Esophagus squamous epithelium (tissue), 5 donors: ENCODE measurements at places on chromosomes 4 and X.

- DNase-seq = no peak
Observed at GRCh38 chrX:28969126-28969525, 381.9 kb downstream of the IL1RAPL1 start.

DNA sequence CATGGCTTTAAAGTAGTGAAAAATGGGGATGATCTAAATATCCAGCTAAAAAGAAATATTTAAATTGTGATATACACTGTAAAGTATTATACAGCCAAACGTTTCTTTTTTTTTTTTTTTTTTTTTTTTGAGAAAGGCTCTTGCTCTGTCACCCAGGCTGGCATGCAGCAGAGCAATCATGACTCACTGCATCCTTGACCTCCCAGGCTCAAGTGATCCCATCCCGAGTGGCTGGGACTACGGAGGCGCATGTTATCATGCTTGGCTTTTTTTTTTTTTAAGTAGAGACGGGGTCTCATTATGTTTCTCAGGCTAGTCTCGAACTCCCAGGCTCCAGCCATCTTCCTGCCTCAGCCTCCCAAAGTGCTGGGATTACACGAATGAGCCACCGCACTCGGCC lies 17.1 kb downstream of the SMIM14 start:
- no peak for DNase-seq

DNA sequence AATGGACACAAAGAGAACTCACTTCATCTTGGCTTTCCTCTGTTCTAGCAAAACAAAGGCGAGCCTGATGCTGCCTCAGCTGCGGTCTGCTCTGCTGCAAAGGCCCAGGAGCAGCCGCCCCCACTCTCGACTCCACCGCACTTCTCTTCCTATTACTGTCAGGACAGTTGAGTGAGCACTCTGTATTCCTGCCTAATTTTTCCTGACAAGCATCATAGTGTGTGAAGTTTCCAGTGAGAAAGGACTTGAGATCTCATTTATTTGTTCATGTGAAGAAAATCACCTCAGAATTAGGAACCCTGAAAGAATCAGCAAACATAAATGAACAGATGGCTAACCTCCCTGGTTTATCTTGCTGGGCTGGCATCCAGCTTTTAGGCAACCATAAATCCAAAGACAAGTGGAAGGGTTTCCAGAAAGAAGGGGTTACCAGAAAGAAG lies 15.6 kb downstream of the SCARB2 start:
- no peak for DNase-seq

DNA sequence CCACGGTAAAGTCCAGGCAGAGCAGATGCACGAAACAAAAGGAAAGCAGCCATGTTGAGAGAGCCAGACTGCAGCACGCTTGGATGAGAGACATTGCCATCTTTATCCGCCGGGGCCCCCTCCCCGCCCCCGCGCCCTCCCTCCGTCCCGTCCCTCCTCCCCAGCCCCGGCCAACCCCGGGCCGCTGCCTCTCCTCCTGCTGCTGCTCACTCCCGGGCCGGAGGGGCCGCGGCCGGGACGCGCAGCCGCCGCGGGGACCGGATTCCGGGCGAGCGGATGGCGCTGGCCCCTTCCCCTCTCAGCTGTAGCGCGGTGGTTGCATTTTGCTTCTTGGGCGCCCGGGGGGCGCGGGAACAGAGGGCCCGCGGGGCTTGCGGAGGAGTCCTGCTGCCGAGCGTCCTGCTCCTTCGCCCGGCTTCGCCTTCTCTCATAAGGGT lies 542 bp downstream of the RNF150 start:
- no peak for DNase-seq

DNA sequence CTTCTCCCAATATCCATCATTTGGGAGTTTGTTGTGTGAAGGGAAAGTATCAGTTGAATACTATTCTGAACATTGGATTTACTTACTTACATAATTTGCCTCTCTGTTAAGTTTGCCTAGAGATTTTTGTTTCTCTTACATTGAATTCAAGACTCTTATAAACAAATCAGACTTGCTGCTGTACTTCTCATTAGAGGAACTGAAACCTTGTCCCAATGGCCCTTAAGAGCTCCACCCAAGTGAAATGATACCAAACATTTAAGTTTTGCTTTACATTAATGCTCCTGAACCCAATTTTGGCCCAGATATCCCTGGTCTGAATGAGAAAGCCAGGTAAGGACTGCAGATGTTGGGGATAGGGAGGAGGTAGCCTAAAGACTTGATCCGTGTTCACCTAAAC lies 32.0 kb downstream of the HAND2 start:
- DNase-seq = no peak

DNA sequence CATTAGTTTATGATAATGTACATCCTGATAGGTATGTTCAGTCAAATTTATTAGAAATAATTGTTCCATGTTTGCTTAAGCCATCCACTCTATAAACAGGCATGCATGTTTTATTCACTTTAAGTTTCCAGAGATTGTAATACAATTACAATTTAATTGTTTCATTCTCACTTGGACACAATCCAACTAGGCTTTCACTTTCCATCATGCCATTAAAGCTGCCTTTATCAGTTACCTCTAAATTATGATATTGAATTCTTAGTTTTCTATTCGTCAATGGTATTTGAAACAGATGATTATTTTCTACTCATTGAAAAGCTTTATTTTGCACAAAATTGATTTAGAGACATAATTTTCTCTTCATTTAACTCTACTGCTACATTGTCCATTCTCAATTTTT lies 1196.3 kb downstream of the RAPGEF2 start:
- DNase-seq = no peak

GRCh38 chr4:158079661-158080060 lies 93.2 kb downstream of the GASK1B start:
- no peak for DNase-seq

GRCh38 chrX:17788956-17789562 lies 51.8 kb downstream of the SCML1 start:
- no peak for DNase-seq

GRCh38 chr4:157270108-157270507 lies 49.6 kb downstream of the GRIA2 start:
- no peak for DNase-seq

- DNase-seq = no peak
Observed at GRCh38 chr4:156945532-156945931, 26.1 kb downstream of the PDGFC start.

GRCh38 chr4:169208516-169208915 lies 62.2 kb downstream of the SH3RF1 start:
- DNase-seq = no peak

DNA sequence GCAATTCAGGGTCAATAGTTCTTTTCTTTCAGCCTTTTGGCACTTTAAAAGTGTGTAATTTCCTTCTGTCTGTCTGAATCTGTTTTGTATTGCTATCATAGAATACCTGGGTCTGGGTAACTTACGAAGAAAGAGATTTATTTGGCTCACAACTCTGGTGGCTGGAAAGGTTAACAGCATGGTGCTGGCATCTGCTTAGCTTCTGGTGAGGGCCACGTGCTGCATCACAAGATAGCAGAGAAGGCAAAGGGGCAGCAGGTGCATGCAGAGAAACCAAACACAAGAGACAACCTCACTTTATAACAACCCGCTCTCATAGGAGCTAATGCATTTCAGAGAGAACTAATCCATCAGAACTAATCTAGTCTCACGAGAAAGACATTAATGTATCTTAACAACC lies 18.8 kb downstream of the RGN start:
- no peak for DNase-seq

- no peak for DNase-seq
Observed at GRCh38 chr4:152072906-152073305, 312.1 kb upstream of the GATB start.

GRCh38 chr4:7041801-7042502 lies 1.2 kb upstream of the TADA2B start:
- DNase-seq = no peak

DNA sequence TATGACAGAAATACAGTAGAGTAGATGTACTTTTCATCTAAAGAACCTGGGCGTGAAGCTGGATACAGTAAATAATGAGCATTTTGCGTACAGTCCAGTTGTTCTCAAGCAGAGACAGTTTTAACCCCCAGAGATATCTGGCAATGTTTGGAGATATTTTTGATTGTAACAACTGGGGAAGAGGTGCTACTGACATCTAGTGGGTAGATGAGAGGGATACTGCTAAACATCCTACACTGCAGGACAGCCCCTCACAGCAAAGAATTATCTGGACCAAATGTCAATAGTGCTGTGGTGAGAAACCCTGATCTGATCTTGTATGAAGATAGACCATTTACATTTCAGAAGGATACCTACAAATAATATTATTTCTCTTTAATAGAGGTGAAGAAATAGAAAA lies 200.2 kb upstream of the FAM47A start:
- no peak for DNase-seq

DNA sequence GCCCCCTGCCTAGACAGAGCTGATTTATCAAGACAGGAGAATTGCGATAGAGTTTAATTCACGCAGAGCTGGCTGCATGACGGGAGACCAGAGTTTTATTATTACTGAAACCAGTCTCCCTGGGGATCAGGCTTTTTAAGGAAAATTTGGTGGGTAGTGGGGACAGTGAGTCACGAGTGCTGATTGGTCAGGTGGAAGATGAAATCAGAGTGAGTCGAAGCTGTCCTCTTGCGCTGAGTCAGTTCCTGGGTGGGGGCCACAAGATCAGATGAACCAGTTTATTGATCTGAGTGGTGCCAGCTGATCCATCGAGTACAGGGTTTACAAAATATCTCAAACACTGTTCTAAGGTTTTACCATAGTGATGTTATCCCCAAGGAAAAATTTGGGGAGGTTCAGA lies 36.6 kb downstream of the MYOZ2 start:
- DNase-seq = no peak

GRCh38 chrX:41289095-41289494 lies 44.9 kb upstream of the DDX3X start:
- no peak for DNase-seq
